ENCODE measurements at places on chromosomes 2 and 18. TPM values are rescaled to one million over a fixed set of nuclear protein-coding genes. Genes with fewer than 3 reads are reported as not detected.

- DNase-seq: no peak
Observed at GRCh38 chr2:219544567-219544966, 739 bp downstream of the TMEM198 start.

DNA sequence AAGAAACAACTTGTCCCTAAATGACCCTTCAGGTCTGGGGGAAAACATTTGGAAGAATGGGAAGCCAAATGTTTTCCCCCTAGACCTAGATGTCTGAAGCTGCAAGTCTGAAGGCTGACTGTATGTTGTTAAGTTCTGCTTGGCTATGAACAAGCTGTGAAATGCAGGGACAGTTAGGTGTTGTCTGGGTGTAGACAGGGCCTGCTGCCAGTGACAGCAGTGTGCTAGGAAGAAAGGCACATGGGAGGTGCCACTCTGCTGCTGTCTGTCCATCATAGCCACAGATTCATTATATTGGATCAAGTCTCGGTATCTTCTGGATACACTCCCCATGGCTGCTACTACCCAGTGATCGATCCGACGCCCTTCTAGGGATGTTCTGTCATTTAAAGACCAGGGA, 265.9 kb upstream of the PXDN start:
- no peak for DNase-seq

- DNase-seq: no peak
Observed at GRCh38 chr2:56749152-56749752, 565.5 kb downstream of the CCDC85A start.

DNA sequence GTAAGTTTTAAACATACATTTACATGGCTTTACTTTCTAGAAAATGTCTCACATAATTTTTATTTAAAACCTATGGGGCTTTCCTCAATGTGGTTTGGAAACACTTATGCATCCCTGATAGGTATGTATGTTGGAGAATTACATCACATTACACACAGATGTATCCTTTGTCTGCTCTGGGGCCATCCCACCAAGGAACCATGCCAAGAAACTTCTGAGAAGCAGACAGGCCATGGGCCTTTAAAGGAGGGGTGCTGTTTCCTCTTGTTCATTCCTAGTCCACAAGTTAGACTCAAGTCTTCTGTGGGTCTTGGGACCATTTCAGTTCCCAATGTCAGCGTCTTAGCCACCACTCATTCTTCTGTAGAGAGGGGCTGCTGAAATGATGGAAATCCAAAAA, 162.0 kb upstream of the SETBP1 start:
- no peak for DNase-seq

GRCh38 chr2:14778015-14778414, 145.5 kb downstream of the LRATD1 start:
- DNase-seq: no peak

DNA sequence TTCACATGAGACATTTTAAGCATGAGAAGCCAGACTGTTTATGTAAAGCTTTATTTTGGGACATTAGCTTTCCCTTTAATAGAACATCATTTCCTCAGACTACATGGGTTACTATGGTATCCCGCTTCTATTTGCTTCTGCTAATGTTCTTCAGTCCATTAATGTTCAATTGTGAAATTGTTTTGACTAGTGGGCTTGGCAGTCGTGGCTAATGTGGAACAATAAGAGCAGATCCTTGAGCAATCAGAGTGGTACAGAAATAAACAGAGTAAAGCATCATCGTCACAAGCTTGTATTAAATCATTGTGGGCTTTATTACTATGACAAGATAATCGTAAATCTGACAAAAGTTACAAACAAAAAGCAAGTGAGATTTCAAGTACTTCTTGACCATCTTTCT, 60.2 kb downstream of the PDE1A start:
- no peak for DNase-seq

- DNase-seq: no peak
Observed at GRCh38 chr2:156021146-156022040, 311.1 kb downstream of the NR4A2 start.

GRCh38 chr18:35277633-35278032, 12.4 kb downstream of the ZSCAN30 start:
- no peak for DNase-seq

- no peak for DNase-seq
Observed at GRCh38 chr2:223460774-223461211, 141.4 kb downstream of the SCG2 start.

- DNase-seq: no peak
Observed at GRCh38 chr2:150165988-150166312, 321.5 kb downstream of the RND3 start.

DNA sequence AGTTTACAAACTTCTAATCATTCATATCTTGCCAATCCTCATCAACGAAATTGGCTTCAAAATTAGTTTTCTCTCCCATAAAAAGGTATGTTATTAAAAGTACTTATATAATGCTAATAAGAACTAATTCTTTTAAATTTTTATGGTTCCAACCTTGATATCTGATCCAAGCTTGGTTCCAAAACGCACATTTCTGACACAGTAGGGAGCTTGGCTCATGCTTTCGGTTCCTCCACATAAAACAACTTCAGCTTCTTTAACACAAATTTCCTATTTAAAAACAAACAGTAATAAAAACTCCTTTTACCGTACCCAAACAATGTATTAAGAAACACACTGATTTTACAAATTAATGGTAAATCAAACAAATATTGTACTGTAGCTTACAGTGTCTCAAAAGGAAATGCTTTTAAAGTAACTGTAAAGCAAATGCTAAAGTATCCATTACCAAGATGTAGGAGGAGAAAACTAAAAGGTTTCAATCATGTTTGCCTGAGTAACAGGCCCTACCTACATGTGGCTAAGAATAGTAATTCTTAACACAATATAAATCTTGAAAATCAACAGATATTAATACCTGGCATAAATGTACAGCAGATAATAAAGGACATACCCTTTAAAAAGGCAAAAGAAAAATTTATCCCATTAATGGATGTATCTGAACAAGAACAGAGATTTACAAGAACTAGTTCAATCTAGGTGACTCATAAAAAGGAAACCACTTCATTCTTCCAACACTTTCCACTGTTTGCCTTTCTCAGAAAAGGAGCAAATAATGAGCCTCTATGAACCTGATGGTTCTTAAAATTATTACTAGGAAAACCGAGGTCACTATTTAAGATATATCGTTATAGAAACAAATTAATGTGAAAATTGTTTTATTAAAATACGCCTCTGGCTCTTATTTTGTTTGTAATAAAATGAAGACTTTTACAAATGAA, 17.5 kb downstream of the ACAA2 start:
- no peak for DNase-seq

- DNase-seq: no peak
Observed at GRCh38 chr2:121617042-121617599, 32.1 kb downstream of the CLASP1 start.

- DNase-seq: no peak
Observed at GRCh38 chr2:6008726-6009125, 316.5 kb downstream of the SOX11 start.

GRCh38 chr2:139214801-139215200, 434.6 kb upstream of the NXPH2 start:
- no peak for DNase-seq

- no peak for DNase-seq
Observed at GRCh38 chr2:51813247-51813646, 781.3 kb upstream of the NRXN1 start.

DNA sequence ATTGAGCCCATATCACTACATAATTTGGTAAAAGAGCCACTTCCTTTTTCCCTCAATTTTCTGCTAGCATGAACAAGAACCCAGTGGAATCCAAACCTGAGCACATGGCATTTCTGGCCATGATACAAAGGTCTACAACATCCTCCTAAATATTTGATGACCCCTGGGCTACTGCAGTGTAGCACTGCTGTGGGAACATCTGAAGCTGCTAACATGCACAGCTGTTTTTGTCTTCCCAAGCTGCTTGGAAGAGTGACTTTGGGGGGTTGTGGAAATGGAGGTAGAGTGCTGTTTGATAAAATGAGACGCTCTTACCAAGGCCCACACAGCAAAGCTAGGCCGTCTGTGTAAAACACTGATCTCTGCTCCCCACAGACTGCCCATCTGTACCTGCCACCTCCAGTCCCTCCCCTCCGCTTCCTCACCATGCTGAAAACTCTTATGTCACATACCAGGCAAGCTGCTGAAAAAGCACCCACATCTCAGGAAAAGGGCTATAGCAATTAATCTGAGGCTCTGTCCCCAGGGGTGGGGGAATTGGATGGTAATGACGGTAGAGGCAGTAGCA, 197.2 kb upstream of the HNRNPA3 start:
- no peak for DNase-seq

DNA sequence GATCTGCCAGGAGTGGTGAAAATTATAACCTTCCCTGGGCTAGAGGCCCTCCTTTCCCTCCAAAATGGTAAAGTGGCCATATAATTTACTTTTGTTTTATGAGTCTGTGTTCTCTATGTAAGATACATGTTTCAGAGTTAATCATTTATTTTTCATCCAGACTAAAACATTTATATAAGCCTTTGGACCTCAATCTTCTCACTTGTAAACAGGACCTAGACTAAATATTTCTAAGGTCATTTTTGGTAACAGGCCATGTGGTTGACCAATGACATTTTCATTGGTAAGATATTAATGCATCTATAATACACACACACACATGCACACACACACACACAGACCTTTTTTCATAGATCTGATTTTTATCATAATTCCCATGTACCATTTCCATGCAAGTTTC, 79.7 kb upstream of the KCTD1 start:
- DNase-seq: no peak

DNA sequence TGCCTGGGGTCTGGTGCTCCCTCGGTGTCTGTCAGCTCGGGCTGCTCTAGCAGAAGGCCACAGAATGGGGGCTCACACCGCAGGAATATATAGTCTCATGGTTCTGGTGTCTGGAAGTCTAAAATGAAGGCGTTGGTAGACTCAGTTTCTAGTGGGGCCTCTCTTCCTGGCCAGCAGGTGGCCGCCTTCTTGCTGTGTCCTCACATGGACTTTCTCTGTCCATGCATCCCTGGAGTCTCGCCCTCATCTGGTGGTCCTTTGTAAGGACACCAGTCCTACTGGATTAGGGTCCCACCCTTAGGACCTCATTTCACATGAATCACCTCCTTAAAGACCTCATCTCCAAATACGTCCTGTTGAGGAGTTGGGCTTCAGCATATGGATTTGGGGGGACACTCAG, 65.7 kb downstream of the RRM2 start:
- no peak for DNase-seq

DNA sequence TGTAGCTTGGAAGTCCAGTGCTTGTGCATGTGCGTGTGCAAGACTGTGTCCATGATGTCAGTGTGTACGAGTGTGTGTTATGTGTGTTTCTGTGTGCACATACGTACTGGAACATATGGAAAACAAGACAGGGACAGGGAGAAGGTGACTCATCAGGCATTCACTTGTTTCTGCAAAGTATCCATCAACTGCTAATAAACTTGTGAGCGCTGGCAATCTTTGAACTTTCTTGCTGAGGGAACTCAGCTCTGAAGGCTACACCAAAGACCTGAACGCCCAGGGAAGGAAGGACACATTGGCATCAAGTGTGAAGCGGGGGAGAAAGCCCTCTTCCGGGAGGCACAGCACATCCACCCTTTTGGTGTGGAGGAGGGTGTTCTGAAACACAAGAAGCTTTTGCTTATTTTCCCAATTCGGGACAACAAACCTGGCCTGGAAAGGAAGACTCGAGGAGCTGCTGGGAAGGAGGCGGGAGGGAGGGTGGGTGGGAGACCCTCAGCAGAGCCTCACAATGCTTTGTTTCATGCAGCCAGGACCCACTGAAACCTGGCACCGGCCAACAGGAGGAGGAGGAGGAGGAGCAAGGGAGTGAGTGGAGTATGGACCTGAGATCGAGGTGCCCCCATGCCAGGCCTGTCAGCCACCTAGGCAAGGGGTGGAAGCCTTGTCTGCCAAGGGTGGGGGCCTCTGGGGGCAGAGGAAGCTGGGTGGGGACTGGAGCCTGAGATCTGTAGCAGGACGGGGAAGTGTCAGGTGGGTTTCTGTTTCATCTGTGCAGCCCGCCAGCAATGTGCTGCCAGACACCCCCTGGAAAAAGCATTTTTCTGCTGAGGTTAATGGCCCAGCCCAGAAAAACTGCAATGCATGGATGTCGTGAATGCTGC, 26.8 kb downstream of the SMAD7 start:
- DNase-seq: no peak

GRCh38 chr2:40844353-40845277, 392.7 kb upstream of the SLC8A1 start:
- DNase-seq: no peak

GRCh38 chr2:12737297-12737696, 20.6 kb downstream of the TRIB2 start:
- no peak for DNase-seq

DNA sequence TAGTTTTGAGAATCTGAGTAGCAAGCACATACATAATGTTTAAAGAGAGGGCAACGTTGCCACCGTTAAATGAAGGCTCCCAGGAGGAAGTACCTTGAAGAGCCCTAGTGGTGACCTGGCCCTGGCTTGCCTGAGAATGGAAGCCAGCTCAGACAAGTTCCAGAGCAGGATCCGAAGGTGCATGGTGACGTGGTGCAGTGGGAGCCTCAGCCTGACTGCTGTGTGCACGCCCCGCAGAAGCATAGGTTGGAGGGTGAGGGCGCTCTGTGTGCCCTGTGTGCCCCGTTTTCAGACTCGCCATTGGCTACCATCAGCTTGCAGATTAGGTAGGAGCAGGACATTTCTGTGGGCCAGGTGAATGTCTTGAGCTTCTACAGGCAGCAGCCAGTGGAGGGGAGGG, 68.2 kb downstream of the ZNF407 start:
- DNase-seq: no peak

DNA sequence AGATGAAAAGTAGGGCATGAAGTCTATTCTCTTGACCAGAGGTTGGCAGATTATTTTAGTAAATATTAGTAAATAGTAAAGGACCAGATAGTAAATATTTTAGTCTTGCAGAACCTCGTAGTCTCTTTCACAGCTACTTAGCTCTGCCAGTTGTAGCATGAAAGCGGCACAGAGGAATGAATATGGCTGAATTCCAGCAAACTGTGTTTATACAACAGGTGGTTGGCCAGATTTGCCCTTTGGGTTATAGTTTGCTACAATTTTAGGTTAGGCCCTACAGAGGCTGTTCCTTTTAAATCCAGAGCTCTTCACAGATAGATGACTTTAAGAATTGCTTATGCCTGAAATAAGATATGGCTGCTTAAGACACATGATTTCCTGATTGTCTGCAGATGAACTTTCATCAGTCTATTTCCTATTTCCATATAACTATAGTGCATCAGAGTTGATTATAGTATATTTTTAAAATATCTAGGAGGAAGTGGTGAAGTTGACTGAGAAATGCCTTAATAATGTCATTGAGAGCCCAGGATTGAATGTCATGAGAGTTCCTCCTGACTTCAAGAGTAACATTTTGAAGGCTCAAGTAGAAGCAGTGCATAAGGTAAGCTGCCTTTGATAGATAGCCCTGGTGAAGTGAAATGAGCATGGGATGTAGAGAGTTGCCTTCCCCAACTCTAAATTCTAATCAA, 80.5 kb downstream of the TMEM185B start:
- no peak for DNase-seq

DNA sequence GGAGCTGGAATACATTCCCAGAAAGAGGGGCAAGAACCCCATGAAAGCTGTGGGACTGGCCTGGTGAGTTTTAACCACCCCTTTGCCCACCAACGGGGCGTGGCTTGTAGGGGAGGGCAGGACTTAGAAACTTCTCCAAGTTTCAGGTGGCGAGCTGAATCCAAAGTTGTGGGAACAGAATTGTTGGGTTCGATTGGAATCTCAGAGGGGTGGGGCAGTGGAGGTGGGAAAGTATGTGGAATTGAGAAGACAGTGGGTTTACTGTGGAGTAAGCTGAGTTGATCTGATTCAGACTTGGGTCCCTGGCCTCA, 1.1 kb downstream of the PNKD start:
- DNase-seq: peak; percentile 43

Gene DLX2
- not detected for total RNA-seq

Gene VWA3B
- total RNA-seq: not detected

Gene XIRP2
- 0.06 TPM for total RNA-seq

Gene COL4A4
- 0.27 TPM for total RNA-seq

Gene GPBAR1
- total RNA-seq: 0.34 TPM

Gene TCF23
- total RNA-seq: not detected
